ENCODE measurements at places on chromosomes 7 and 10.

DNA sequence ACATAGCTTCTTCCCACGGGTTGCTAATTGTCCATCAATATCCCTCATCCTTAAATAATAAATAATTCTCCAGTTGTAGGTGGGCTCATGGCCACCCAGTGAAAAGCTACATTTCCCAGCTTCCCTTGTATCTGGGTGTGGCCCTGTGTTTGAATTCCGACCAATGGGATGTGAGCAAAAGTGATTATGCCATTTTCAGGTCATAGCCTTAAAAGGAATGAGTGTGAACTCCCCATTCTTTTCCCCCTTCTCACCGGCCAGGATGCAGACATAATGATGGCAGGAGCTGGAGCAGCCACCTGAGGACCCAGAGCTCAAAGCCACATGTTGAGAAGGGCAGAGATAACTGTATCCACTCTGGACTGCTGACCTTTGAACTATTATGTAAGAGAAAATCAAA lies 30.3 kb upstream of the CALU start:
- DNase-seq = no peak

- no peak for DNase-seq
These were observed 242.9 kb downstream of the HGF start for GRCh38 chr7:81526971-81527370.

DNA sequence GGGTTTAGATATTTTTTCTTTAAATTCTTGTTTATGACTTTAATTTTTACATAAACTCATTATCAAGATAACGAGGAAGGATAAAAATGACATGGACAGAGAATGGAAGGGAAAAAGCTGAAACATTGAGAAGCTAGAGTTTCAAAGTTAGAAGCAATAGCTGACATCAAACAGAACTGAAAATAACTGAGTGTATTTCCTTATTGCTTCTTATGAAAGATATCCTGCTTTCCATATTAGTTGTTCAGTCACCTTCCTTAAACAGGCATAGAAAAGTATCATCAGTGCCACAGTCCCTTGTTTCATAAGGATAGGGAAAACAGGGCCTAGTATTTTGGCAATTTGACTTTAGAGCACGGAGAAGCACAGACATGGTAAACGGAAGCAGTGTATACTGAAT lies 460.5 kb upstream of the GHITM start:
- no peak for DNase-seq

DNA sequence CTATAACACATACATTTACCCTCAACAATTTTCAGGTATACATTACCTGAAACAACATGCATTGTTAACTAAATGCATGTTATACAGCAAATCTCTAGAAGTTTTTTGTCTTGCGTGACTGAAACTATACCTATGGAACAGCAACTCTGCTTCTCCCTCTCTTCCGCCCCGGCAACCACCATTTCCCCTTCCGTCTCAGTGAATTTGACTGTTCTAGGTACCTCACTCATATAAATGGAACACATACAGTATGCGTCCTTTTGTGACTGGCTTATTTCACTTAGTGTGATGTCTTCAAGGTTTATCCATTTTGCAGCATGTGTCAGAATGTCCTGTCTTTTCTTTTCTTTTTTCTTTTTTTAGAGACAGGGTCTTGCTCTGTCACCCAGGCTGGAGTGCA lies 22.5 kb downstream of the CALHM2 start:
- no peak for DNase-seq

GRCh38 chr7:135910393-135911036 lies 66.6 kb downstream of the MTPN start:
- DNase-seq = no peak

DNA sequence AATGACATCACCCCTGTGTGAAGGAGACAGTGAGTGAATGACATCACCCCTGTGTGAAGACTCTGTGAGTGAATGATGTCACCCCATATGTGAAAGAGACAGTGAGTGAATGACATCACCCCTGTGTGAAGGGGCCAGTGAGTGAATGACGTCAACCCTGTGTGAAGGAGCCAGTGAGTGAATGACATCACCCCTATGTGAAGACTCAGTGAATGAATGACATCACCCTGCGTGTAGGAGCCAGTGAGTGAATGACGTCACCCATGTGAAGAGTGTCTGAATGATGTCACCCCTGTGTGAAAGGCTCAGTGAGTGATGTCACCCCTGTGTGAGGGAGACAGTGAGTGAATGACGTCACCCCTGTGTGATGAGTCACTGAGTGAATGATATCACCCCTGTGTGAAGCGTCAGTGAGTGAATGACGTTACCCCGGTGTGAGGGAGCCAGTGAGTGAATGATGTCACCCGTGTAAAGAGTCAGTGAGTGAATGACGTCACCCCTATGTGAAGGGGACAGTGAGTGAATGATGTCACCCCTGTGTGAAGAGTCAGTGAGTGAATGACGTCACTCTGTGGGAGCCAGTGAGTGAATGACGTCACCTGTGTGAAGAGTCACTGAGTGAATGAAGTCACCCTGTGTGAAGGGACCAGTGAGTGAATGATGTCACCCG lies 478.1 kb downstream of the PTPRN2 start:
- no peak for DNase-seq

DNA sequence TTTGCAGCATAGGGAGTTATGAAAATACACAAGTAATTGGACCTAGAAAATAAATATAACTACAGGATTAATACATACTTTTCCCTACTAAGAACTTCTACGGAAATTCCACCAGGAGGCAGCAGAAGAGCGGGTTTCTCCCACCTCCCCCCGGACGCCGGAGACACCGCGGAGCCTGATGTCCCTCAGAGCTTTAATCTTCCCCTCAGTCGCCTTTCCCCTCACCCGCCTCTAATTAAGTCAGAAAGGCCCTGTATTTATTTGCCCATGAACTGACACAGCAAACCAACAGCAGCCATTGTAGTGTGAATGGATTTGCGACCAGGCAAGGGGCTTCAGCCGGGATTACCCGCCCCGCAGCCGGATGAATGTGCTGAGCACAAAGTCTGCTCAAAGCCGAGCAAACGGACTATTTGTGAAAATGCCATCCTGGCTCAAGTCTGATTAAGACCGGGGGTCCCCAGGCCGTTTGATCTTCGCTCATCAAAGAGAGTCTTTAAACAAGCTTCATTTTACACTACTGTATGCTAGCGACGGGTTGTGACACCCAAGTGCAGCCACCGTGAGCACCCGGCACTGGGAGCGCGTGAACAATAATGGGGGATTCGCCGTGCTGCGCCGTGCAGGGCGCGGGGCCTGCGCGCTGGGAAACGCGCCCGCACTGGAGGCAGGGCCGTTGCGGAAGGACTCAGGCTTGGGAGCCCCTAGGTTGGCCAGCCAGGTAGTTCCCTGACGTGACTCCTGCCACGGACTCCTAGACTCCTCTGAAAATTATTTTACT lies 5.6 kb upstream of the DKK1 start:
- peak; percentile 53 for DNase-seq

DNA sequence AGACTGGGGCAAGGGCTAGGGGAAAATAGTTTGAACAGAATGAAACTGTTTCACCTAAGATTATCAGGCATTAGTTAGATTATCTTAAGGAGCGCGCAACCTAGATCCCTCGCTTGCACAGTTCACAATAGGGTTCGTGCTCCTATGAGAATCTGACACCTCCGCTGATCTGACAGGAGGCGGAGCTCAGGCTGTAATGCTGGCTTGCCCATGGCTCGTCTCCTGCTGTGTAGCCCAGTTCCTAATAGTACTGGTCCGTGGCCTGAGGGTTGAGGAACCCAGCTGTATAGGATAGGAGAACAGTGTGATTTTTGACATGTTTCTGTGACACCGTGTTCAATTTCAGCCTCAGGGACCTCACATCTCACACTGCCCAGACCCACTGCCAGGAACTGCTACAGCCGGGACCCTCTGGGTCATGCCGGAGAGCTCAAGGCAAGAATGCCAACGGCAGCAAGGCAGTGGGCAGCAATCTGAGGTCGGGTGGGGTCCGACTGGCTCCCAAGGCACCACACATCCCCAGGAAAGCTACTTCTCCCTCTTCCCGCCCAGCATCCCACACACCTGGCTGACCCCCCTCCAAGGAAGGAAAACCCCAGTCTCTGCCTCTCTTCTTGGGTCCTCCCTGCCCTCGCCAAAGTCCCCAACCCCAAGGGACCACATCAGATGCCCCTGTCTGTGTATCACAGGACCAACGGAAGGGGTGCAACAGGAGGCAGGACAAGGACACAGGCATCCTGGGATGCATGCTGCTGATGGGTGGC lies 31.7 kb downstream of the CAMK2B start:
- no peak for DNase-seq

GRCh38 chr7:70006261-70006920 lies 408.1 kb downstream of the AUTS2 start:
- DNase-seq = no peak

GRCh38 chr7:134777470-134777869 lies 2.0 kb upstream of the CALD1 start:
- DNase-seq = no peak

- DNase-seq = no peak
These were observed 7.2 kb upstream of the ACTR3B start for GRCh38 chr7:152752200-152752912.

- no peak for DNase-seq
These were observed 63.5 kb downstream of the MKLN1 start for GRCh38 chr7:131391145-131391544.

DNA sequence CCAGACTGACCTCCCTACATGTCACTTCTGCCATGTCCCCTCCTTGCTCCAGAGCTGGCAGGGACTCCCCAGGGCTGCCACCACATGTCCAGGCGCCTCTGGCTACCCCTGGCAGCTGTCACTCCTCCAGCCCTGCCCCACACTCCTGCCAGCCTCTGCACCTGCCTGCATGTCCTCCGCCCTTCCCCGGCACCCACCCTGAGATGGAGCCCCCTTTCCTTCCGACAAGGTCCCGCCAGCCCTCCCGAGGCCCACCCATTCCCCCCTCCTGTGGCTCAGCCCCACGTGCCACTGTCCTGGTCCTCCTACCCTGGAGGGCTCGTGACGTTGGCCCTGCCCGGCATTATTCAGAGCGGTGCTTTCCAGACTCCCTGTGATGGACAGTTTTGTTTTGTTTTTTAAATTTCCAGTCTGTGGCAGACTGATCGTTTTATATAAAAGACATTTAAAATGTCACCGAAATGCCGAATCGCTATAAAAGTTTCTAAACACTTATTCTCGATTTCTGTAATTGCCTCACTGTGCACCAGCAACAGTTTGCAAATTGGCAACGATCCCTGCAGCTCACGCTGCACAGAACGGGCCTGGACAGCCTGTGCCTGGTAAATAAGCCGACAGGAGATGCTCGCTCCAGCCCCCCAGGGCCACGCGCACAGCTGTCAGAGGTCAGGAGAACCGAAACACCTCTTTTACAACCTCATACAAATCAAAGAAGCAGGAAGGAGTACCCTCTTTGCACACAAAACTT lies 111.1 kb upstream of the SH2B2 start:
- no peak for DNase-seq

GRCh38 chr7:137789215-137789882 lies 57.4 kb downstream of the DGKI start:
- DNase-seq = no peak

- no peak for DNase-seq
These were observed 273.4 kb upstream of the SORCS1 start for GRCh38 chr10:107437921-107438320.

- DNase-seq = no peak
These were observed 195.7 kb upstream of the POT1 start for GRCh38 chr7:125125315-125125714.

DNA sequence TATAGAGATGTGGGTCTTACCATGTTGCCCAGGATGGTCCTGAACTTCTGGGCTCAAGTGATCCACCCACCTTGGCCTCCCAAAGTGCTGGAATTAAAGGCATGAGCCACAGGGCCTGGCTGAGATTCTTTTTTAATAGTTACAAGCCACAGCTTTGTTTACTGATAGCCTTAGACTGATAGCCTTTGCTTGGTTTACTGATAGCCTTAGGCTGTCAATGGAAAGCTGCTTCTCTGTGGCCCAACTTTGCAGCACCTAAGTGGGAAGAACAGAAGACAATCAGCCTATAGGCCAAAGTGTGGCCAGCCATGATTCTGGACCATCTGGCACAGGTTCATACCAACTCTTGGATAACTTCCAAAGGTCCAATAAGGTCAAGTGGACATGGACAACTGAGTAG lies 24.1 kb upstream of the CDCA7L start:
- DNase-seq = no peak

- no peak for DNase-seq
These were observed 55.4 kb upstream of the CDC14C start for GRCh38 chr7:48868916-48869315.

GRCh38 chr7:7908622-7909145 lies 59.9 kb upstream of the GLCCI1 start:
- no peak for DNase-seq

DNA sequence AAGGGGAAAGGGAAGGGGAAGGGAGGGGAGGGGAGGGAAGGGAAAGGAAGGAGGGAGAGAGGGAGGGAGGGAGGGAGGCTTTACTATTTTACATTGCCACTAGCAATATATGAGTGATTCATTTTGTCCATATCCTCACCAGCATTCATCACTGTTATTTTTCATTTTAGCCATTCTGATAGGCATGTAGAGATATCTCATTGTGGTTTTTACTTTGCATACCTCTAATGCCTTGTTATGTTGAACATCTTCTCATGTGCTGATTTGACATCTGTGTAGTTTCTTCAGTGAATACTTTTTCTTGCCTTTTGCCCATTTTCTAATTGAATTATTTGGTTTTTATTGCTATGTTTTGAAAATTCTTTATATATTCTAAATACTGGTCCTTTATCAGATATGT lies 52.7 kb downstream of the GCC1 start:
- no peak for DNase-seq

- no peak for DNase-seq
These were observed 707.3 kb downstream of the GRID1 start for GRCh38 chr10:85659331-85659730.

GRCh38 chr7:73963252-73963822 lies 64.6 kb upstream of the ELN start:
- no peak for DNase-seq

DNA sequence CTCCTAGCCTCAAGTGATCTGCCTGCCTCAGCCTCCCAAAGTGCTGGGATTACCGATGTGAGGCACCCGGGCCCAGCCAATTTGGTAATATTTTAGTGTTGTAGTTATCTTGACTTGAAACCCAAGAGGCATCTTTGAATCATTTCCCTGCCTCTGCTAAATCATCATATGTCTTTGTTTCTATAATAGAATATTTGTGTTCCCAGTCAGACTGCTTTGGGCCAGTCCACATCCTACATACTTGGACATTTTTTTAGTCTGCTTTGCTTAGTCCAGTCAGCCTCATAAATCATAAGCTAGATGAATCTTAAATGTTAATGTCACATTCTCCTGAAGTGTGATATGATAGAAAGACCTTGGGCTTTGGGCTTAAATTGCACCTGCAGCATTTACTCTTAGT lies 5.9 kb downstream of the STAM start:
- DNase-seq = no peak

DNA sequence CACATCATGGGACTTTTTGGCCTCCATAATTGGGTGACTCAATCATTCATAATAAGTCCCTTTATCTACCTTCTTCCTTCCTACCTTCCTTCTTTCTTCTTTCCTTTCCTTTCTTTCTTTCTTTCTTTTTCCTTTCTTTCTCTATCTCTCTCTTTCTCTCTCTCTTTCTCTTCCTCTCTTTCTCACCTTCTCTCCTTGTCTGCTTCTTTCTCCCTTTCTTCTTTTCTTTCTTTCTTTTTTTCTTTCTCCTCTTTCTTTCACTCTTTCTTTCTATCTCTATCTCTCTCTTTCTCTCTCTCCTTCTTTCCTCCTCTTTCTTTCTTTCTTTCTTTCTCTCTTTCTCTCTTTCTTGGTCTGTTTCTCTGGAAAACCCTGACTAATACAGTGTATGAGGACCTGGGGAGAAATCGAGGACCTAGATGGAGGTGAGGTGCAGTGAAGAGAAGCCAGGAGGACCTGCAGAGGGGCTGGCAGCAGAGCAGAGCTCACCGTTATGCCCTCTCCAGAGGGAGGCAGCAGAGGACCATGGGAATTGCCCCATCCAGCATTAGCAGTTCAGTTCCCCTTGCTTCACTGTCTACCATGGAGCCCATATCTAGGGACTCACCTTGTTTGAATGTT lies 52.7 kb upstream of the BTRC start:
- peak; percentile 18 for DNase-seq
